Activated CD4-positive, alpha-beta T cell treated with anti-CD3 and anti-CD28 coated beads, Interleukin-2, amount 50 U/mL, for 16 hours (primary cell): ENCODE measurements at places on chromosomes 6 and 20.

DNA sequence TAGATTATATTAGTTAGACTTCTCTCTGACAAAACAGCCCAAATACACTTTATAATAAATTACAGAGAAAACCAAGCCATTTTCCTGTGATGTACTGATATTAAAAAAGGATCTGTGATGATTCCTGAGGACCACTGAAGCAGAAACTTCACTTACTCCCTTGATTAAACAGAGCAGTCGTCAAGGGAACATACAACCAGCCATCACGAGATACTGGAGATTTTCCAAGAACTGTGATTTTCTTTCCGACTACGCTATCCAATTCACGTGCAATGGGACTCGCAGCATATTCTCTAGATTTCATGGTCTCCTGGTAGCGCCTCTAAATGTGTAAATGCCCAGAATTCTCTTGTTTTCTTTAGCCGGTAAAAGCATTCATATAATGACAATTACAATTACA, 377.4 kb downstream of the PHF3 start:
- DNase-seq: no peak

- DNase-seq: no peak
Observed at GRCh38 chr6:157614026-157614568, 208.9 kb upstream of the SNX9 start.

DNA sequence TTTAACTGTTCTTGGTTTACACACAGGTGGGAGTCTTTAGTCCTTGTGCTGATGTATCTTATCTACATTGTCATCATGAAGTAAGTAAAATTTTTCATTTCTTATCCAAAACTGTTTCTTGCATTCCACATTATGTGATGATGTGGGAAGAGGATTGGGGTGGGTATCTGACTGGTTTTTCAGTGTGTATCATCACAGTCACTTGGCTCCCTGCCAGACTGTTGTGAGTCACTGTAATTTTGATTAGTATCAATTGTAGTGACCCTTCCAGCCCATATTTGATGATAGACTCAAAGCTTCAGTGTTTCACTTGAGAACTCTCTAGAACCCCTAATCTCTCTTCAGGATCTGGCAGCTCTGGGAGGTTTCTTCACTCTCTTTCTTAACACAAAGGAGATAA, 84.5 kb upstream of the RIN2 start:
- no peak for DNase-seq

- no peak for DNase-seq
Observed at GRCh38 chr20:34907616-34908469, 31.4 kb downstream of the ACSS2 start.

GRCh38 chr6:154506991-154507898, 3.2 kb downstream of the CNKSR3 start:
- no peak for DNase-seq

DNA sequence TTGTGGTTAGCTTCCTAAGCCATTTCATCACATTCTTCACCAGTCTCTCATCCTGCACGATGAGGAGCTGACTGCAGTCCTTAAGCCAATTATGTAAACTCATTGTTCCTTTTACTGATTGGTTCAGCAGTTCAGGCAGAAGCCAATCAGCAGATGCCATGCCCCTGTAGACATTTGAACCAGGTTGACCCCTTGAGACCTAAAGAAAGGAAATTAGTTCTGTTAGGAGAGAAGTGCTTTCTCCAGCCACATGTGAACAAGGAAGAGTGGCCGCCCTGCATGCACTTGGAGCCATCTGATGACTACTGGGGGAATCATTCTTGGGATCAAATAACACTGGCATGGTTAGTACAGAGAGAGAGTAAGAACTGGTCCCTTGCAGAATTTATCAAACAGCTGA, 535.2 kb upstream of the ID4 start:
- no peak for DNase-seq

- DNase-seq: no peak
Observed at GRCh38 chr20:34948030-34948429, 7.6 kb downstream of the GSS start.

- DNase-seq: peak; percentile 27
Observed at GRCh38 chr6:47242483-47243386, 67.0 kb downstream of the TNFRSF21 start.
